ENCODE measurements at places on chromosomes 5 and 9.

- DNase-seq = no peak
These were observed 1.7 kb downstream of the TRIM52 start for GRCh38 chr5:181259283-181259682.

DNA sequence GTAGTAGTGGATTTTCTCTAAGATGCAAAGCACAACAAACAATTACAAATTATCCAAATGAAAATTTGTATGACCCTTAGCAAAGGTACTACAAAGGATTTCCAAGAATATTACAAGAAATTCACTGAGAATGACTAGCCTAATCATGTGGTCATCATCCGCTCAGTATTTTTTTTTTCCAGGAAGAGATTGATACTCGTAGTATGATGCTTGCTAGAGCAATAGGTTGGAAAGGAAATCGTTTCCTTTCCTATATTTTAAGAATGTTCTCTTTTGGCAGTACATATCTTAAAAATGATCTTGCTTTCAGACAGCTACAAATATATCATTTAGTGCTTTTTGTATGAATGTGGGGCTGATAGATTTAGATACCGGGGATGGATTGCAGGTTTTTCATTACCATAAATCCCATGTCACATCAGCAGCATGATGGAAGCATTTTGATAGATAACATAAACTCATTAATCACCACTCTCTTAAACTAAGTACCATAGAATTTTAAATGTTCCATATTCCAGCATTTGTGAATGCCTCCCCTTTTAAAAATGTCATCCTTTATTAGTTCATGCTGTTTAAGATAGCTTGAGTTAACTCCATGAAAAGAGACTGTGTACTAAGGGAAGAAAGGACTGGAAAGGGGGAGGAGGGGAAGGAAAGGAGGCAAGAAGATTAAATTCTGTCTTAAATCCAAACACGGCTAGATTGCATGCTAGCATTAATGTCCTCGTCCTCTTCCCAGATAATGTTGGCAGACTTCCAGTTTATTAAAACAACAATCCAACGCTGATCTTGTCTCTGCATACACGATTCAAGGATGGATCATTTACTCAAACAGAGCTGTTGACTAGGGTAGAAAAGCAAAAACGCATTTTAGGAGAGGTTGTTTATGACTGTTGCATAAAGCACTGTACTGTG is 311.7 kb upstream of the ZNF608 start:
- peak; percentile 36 for DNase-seq

GRCh38 chr5:157301066-157301465 is 35.1 kb downstream of the CYFIP2 start:
- no peak for DNase-seq

- DNase-seq = no peak
These were observed 2074.9 kb upstream of the C9orf72 start for GRCh38 chr9:29648132-29648531.

DNA sequence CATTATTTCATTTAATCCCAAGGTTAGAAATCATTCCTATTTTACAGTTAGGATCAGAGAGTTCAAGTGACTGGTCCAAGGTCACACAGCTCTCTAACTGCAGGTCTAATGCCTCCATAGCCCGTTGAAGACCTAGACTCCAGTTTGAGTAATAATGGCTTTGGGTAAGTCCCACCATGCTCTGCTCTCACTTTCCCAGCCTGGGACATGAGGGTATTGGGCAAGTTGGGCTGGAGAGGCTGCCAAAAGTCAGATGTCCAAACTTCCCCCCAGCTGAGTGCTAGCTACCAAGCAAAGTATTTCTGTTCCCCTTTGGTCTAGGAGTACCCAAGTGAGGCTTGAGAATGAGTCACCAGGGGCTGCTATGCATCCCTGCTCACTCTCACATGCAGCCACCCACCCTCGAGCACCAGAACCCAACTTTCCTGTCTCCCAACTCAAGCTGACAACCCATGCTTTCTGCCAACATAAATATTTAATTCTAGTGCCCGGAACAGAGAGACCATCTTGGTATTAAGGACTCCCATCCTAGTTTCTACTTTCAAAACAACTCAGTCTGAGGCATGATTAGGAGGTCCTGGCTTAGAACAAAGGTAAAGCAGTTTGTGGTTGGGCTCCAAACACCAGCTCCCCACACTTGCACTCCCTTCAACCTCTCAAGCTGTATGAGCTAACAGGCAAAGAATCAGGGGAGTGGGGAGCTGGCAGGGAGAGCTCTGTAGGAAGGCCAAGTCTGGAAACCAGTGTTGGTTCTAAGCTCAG is 236.5 kb upstream of the TRIM32 start:
- no peak for DNase-seq

- DNase-seq = no peak
These were observed 123.0 kb upstream of the LHFPL2 start for GRCh38 chr5:78771260-78772205.

GRCh38 chr5:138188626-138189025 is 9.7 kb downstream of the KIF20A start:
- DNase-seq = no peak

GRCh38 chr5:13973724-13974123 is 29.2 kb upstream of the DNAH5 start:
- DNase-seq = no peak

DNA sequence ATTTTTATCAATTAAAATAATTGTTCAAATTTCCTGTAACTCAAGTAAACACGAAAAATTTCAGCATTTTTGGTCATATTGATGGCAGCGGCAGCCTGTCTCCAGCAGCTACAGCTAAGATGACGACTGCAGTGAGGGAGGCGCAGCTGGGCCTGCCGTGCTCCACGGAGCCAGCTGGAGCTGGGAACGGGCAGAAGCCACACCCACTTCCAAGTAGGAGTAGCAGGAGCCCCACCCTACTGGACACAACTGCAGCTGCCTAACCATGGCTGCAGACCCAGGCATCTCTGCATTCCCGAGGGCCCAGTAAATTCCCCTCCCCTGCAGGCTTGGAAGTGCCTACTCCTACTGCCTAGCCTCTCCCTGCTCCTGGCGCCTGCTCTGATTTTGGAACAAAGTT is 2031.7 kb downstream of the EFNA5 start:
- DNase-seq = peak; percentile 50

DNA sequence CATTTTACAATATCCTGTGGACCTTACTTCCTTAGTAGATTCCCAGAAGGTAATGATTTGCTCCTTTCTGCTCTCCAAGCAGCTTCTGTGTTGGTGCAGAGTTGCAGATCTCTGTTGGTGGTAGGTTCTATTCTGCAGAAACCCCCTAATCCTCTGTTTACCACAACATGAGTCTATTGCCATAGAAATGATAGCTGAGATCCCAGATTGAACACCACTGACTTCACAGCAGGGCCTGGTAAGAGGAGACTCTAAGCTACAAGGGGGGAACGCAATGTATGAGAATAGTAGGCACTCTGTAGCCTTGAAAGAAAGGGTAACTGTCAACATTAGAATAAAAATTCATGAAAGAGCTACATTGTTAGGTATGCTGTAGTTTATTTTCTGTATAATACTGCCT is 59.5 kb downstream of the MUSK start:
- DNase-seq = peak; percentile 4

GRCh38 chr9:134053941-134054761 is 13.7 kb downstream of the BRD3 start:
- no peak for DNase-seq

GRCh38 chr5:80266566-80266965 is 10.7 kb upstream of the SERINC5 start:
- DNase-seq = no peak

- DNase-seq = no peak
These were observed 15.8 kb upstream of the TMED9 start for GRCh38 chr5:177576169-177576568.

DNA sequence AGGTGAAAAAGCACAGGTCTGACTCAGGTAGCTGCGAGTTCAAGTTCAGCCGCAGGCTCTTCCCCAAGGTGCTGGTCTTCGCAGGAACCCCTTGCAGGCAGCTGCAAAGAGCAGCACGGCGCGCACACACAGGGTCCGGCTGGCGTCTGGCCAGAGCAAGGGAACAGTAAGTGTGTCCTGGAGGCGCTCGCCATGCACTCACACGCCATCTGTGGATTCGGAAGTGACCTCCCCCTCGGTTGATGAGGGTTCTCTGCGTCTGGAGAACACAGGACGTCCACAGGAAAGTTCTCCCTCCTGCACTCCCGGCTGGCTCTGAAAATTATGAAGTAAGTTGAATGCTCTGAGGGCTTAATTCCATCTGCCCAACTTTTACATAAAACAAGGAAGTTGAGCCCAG is 14.0 kb upstream of the EGFL7 start:
- no peak for DNase-seq

- DNase-seq = no peak
These were observed 173.7 kb downstream of the RMI1 start for GRCh38 chr9:84154320-84154719.

GRCh38 chr9:125399666-125400065 is 138.0 kb downstream of the GAPVD1 start:
- DNase-seq = no peak

DNA sequence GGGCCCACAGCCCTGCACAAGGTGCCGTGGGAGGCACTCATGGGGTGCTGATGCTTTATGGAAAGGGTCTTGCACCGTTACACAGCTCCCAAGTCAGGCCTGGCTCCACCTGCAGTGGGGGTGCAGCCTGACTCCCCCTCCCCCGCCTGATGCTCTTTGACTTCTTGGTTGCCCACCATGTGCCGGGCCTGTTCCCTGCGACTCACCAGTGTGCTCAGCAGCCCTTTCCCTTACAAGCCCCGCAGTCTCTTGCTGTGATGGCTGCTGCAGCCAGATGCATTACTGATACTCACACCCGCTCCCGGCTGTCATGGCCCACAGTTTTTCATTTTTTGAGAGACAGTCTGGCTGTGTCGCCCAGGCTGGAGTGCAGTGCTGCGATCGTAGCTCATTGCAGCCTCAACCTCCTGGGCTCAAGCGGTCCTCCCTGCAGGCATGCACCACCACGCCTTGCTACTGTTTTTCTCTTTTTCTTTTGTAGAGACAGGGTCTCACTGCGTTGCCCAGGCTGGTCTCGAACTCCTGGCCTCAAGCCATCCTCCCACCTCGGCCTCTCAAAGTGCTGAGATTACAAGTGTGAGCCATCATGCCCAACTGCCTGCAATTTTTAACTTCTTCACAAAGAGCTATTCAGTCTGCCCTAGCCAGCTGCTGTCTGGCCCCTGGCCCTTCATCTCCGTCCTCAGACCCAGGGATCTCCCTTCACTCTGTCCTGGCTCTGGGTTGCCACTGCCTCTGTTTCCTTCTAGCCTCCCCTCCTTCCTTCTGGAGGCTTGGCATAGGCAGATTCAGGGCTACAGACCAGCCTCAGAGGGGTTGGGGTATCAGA is 109.5 kb downstream of the RXRA start:
- DNase-seq = no peak

DNA sequence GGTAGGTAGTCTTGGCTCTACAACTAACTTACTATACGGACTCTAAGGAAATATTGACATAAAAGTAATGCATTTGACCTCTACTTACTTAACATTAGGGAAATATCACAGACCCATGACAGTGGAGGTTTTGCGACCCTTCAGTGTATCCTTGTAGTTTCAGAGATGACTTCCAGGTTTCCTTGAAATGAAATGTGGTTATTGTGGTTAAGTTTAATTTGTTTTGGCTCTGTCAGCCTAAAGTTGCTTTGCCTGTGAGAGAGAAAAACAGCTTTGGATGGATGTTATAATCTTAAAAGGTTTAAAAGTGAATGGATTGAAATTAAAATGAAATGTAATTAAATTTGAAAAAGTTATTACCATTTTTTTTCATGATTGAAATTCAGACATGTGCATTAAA is 42.9 kb downstream of the LRRTM2 start:
- no peak for DNase-seq

- DNase-seq = no peak
These were observed 103.2 kb downstream of the FSTL4 start for GRCh38 chr5:133508845-133509741.

DNA sequence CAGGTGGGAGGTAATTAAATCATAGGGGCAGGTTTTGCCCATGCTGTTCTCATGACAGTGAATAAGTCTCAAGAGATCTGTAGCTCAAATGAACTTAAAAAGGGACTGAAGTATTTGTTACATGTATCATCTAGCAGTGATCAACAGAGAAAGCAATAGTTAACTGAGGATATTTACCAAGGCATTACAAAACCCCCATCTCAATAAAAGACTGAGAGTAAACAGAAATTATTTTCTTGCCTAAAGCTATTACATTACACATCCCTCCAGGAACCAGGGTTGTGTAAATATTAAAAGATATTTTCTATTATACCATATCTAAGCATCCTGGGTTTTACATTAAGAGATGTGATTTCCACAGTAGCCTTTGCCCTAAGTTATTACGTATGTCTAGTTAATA is 169.9 kb downstream of the CTNND2 start:
- no peak for DNase-seq

- no peak for DNase-seq
These were observed 24.6 kb downstream of the PDZD2 start for GRCh38 chr5:31663519-31663918.

GRCh38 chr9:112869041-112869529 is 21.6 kb downstream of the SLC46A2 start:
- no peak for DNase-seq

DNA sequence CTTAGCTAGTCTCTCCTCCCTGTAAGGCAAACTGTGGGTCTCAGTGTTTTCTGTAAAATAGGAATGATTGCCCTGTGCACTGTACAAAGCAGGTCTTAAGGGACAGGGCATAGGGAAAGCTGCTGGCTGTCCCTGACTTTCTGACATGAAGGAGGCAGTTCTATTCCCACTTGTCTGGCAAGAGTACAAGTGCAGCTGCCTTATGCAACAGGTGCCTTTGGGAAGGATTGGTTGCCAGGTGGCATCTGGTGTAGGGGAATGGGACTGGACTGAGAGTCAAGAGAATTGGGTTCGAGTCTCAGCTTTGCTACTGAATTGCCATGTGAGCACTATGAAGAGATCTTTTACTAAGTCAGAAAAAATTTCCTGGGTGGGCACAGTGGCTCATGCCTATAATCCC is 10.0 kb downstream of the BSPRY start:
- no peak for DNase-seq

- DNase-seq = peak; percentile 55
These were observed 36.7 kb upstream of the CTNNA1 start for GRCh38 chr5:138716456-138716924.

GRCh38 chr9:115938479-115938878 is 215.1 kb upstream of the PAPPA start:
- no peak for DNase-seq

- no peak for DNase-seq
These were observed 170.3 kb upstream of the FTMT start for GRCh38 chr5:121681229-121681855.

DNA sequence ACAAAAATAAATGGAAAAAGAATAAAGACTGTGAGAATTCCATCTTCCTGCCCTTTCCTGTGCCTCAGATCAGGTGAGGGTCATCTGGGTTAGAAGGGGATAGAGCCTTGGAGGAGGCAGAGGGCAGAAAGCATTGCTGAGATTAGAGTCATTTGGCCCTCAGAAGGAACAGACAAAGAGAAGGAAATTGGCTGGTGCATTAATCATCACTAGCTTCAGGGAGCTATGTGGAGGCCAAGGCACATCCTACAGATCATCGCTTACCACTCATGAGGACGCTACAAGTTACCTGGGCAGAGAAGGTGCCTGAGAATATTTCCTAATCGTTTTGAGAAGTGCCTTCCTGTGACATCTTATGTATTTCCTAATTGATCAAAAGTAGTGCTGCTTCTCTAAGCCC is 74.5 kb downstream of the C7 start:
- no peak for DNase-seq

- DNase-seq = no peak
These were observed 65.6 kb upstream of the SEMA6A start for GRCh38 chr5:116640236-116640635.
